ENCODE measurements at places on chromosomes 12 and 14.

DNA sequence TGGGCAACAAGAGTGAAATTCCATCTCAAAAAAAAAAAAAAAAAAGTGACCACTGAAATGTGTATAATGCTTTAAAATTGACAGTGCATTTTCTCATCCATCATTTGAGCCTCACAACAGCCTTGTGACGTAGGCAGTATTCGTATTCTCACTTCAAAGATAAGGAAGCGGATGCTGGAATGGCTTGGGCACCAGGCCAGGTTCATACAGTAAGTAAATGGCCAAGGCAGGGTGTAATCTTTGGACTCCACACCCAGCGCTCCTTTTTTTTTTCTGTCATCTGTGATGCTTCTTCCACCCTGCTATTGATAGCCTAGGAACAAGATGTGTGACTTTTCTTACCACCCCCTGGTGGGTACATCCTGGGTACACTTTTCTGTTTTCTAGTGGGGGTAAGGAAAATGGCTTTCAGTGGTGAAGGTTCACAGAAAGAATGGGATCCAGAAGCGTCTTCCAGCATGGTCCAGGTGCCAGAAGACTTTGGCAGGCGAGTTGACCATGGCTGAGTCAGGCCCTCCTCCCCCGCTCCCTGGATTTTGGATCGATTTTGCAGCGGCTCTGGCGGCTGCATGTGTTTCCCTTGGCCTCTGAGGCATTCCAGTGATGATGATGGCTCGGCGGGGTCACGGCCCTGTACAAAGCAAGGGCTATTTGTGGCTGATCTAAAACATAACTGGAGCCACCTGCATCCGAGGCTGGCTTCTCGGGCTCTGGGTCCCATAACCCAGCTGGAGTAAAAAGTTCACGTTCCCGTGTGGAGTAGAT lies 110.6 kb downstream of the CACNA1C start:
- DNase-seq: no peak

GRCh38 chr14:65560340-65561027 lies 148.0 kb downstream of the FUT8 start:
- no peak for DNase-seq

DNA sequence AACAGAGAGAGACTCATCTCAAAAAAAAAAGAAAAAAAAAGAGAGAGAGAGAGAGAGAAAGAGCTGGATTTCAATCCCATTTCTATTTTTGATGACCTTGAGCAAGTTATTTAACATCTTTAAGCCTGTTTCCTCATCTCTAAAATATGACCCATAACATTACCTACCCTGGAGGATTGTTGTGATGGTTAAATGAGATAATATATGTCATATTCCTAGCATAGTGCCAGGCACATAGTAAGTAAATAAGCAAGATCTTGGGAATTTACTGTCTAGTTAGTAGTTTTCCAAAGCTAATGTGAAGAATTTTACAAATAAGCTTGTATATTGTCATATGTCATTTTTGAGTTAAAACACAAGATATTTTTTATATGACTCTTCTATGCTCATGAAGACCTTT lies 236.5 kb downstream of the PHLDA1 start:
- DNase-seq: no peak

DNA sequence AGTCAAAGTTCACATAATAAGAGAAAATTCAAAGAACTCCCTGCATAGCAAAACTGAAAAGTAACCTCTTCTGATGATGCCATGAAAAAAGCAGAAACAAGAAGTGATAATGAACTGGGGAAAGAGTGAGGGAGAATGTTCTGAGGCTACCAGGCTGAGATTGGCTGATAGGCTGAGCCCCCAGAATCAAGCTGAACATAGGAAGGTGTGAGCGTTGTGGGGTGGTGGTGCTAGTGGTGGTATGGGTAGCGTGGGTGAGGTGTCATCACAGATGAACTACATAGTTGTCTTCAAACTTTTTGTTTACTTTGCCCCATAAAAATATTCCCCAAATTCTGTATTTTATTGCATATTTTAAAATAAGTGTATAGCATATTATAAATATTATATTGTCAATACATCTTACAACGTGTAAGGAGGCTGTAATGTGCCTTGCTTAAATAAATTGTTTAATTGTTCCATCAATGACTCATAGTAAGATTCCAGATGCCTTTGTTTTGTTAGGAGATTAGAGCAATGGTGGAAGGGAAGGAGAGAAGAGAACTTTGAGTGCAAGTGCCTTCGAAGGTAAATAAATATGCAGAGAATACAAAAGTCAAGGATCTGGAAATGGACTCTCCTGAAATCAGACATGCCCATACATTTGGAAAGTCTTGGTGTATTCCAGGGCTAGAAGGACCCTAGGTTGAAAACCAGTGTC lies 15.8 kb upstream of the CFAP54 start:
- no peak for DNase-seq

DNA sequence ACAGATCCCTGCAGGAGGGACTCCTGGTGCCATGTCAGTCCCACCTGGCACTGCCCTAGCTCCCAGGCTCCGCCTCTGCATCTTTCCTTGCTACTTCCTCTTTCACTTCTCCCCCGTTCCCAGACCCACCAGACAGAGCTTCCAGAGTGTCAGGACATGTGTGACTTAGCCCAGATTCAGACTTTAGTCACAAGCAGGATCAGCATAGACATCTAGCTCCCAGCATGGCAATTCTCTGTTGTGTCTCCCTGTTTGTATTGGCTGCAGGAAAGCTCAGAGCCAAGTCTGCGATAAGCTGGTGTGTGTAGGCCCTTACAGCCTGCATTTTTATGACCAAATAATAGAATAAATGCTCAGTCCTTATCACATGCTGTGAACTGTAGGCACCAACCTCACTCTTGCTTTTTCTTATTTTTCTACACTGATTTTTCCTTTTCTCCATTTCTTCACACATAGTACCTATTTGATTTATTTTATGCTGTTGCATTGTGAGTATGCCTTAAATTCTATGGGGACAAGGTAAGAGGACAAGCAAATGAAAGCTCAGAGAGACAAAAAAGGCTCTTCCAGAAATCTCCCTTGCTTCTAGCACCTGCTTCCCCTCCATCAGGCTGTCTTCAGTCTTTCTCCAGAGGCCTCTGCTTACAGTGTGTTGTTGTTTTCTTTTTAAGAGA lies 5.9 kb downstream of the DHRS2 start:
- no peak for DNase-seq

DNA sequence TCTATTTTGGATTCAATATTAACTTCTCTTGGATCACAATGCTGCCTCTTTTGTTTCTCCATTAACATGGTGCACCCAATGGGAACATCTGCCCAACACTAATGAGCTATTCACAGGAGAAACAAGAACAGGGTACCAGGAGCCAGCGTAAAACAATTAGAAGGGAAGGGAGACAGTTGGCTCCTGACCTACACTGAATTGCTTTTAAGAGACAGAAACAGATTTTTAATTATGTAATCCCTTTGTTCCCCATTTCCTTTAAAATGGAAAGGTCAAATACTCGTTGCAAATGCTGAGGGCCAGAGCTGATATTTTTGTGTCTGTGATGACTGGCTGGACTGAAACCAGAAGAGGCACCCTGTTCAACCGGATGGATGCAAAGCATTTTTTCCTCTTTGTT lies 108.3 kb downstream of the SEC23A start:
- DNase-seq: no peak

DNA sequence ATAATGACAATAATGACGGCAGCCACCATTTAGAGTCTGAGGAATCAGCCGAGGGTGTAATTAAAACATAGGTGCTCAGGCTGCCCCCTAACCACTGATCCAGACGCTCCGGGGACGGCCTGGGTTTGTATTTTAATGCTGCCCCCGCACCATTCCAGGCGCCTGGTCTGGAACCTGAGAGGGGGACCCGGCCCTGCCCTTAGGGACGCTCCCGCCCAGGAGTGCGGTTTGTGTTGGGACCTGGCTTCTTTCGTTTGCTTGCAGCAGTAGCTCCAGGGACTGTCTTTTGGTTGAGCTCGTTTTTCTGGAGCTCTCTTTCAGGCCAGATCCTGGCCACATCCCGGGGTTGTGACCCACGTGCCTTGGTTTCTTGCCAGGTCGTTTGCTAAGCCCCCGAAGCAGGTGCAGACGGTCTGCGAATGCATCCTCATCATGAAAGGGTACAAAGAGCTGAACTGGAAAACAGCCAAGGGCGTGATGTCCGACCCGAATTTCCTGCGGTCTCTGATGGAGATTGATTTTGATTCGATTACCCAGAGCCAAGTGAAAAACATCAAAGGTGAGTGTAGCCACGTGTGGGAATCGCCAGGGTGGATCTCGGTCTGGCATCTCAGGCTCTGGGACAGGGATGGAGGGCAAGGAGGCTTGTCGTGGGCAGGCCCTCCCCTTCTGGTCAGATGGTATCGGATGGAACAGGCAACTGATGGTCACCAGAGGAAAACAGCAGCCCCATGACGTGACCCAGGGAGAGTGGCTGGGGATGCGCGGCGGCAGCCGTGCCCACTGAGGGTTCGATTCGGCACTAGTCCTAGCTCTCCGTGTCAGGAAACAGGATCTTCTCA lies 63.5 kb downstream of the CCDC92 start:
- no peak for DNase-seq

DNA sequence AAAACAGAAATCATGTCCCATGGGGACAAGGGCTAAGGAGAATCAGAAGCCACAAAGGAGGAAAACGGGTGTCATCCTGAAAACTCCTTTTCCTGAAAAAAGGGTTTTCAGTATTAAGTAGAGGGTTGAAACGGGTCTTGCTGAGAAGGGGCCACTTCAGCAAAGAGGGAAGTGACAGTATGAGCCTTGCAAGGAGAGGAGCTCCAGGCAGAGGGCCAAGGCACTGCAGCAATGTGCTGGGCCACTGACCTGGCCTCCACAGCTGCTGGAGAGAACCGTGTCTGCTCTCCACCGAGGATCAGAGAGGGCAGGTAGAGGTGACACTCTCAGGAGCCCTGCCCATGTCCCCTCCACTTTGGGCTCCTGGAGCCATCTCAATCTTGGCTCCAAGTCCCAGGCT lies 103.3 kb downstream of the NCOR2 start:
- DNase-seq: no peak

DNA sequence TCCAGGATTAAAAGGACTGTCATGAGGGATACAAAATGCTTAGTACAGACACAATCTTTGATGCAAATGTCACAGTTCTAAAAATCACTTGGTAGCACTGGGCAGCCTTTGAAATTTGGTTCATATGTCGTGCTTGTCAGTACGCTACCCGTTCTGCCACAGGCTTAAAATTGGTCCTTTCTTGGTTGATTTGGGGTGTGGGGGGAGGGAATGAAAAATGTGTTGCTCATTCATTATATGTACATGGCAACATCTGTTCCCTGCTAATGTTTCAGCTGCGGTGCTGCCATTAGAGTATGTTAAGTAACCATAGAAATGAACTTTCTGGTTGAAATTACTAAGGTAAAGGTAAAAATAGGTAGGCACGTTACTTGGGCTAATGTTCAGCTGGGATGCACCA lies 155.4 kb upstream of the ARHGAP5 start:
- no peak for DNase-seq

DNA sequence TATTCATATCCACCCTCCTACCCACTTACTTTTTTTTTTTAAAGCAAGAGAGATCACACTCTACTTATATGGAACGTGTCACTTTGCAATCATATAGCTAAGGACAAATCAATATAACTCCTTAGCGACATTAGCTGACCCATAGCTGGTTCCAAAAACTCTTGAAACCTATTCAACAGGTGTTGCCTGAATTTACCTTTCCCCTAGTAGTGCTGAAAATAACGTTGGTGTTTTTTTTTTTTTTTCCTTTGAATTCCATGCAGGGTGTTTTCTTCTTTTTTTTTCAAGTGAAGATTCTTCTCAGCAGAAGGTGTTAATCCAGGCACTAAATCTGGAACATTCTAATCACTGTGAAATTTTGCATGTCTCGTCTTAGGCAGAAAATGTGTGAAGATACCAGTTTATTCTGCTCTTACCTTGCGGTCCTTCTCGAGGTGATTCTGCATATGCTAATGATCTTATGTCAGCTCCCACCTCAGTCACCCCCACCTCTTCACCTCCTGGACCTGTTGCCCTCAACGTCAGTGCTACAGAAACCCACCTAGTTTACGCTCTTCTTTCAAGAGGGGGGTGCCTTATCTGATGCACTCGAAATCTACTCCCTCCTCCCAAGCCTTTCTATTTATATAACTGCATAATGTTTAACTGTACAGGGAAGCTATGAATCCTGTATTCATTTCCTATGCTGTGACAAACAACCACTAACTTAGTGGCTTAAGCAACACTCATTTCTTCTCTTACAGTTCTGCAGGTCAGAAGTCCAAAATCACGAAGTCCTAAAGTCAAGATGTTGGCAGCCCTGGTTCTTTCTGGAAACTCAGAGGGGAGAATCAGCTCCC lies 7.1 kb upstream of the VPS37B start:
- DNase-seq: no peak

DNA sequence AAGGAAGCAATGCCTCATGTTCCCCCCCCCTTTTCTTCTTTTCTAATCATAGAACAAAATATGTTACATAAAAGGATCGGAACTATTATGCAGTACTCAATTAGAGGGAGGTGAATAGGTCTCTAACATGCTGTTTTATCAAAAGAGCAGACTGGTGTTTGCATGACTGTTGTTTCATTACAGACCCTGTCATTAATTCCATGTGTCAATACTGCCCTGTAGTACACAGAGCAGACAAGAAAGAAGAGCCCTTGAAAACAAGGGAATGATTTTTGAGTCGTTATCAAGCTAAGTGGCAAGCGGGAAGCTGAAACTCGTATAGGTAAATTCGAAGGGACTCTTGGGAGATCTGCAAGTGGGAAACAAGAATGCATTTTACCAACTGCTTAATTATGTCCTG lies 76.9 kb upstream of the TMEM263 start:
- DNase-seq: no peak

DNA sequence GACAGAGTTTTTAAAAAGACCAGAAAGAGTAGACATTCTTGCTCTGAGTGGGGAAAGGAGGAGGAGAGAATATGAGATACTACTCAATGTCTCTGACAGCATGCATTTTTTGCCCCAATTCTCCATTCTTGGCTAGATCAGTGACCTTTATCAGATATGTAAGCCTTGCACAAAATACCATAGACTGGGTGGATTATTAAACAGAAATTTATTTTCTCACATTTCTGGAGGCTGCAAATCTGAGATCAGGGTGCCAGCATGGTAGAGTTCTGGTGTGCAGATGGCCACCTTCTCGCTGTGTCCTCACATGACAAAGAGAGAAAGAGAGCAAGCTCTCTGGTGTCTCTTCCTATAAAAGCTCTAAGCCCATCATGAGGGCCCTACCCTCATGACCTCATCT lies 38.6 kb downstream of the ANKS1B start:
- no peak for DNase-seq

- DNase-seq: no peak
These were observed 45.3 kb downstream of the DYRK2 start for GRCh38 chr12:67693894-67694293.
